ENCODE measurements at places on chromosomes 12 and 14.

GRCh38 chr12:5280086-5280485, 151.8 kb upstream of the NTF3 start:
- no peak for DNase-seq

DNA sequence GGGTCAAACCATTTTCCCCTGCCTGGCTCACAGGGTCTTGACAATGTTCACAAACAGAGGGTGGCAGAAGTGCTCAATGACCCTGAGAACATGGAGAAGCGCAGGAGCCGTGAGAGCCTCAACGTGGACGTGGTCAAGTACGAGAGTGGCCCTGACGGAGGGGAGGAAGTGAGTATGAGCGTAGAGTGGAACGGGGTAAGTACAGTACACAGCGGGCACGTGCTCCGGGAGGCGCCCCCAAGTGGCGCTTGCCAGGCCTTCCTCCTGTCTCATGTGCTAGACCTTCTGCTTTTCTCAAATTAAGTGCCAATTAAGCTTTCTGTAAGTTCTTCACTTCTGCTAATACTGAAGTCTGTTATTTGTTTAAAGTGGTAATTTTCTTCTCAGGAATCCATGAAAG, 35.9 kb downstream of the XRCC3 start:
- DNase-seq = no peak

DNA sequence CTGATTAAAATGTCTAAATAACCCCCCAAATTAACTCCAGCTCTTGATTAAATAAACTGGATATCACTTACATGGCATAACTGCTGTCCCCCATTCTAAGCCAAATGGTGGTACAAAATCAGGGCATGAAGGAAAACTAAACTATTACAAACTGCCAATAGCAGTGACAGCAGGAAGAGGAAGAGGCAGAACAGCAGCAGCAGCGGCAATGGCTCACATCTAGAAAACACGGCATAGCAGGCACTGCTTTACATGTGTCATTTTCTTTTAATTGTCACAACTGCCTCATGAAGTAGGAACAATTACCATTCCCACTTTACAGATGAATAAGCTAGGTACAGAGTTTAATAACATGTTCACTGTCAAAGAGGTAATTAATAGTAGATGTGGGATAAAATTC, 92.0 kb downstream of the EPS8 start:
- DNase-seq = no peak

DNA sequence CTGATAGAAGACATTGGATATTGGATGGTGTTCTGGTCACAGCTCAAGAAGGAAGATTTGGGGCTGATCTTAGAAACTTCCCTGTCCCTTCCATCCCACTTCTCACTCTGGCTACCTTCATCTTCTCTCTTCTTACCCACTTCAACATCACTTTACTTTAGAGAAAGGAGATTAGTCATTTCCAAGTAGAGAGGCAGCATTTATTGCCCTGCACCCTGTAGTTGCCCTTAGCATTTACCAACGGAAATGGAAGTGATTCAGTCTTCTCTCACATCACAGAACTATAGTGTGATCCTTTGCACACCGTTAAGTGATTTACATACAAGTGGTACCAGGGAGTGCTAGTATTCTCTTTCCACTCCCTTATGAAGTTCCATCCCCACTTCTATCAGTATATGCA, 52.4 kb downstream of the PHLDA1 start:
- no peak for DNase-seq

DNA sequence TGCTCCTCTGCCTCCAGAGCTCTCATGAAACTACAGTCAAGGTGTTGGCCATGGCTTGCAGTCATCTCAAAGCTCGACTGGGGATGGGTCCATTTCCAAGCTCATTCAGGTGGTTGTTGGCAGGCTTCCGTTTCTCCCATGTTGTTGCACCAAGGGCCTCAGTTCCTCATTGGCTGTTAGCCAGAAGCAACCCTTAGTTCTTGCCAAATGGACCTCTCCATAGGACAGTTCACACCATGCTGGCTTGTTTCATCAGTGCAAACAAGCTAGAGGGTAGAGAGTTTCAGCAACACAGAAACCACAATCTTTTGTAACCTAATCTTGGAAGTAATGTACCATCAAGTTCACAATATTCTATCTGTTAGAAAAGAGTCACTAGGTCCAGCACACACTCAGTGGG, 22.7 kb upstream of the PPM1A start:
- DNase-seq = no peak

GRCh38 chr14:52315355-52315718, 1.2 kb downstream of the PTGER2 start:
- DNase-seq = no peak

DNA sequence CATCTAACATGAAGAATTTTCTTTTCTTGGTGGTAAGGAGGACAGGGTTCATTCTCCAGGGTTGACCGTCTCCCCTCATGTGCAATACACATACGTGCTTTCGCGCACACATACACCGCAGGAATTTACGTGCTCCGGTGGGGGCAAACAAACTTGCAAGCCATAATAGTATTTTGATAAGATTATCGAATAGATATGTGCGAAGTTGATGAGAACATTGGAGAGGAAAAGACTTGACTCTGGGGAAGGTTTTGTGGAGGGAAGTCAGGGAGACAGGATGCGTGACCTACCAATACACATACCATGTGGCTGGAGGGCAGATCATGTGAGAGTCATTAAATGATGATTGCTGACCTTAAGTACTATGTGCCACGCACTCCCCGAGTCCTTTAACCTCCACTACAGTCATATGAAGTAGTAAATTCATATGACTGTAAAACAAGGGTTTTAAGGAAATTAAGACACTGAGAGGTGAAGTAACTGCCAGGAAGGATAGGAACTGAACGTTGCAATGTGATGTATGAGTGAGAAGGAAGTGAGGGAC, 921 bp downstream of the RAD51B start:
- DNase-seq = no peak

DNA sequence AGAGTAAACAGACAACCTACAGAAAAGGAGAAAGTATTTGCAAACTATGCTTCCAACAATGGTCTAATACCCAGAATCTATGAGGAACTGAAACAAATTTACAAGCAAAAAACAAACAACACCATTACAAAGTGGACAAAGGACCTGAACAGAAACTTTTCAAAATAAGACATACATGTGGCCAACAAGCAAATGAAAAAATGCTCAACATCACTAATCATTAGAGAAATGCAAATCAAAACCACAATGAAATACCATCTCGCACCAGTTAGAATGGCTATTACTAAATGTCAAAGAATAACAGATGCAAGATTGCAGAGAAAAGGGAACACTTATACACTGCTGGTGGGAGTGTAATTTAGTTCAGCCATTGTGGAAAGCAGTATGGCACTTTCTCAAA, 125.8 kb downstream of the C12orf42 start:
- DNase-seq = no peak

GRCh38 chr12:94792693-94793092, 142.3 kb upstream of the TMCC3 start:
- DNase-seq = no peak

GRCh38 chr12:89497005-89497404, 27.6 kb downstream of the GALNT4 start:
- DNase-seq = no peak

- DNase-seq = no peak
Measured at GRCh38 chr12:32049956-32050355, 56.7 kb upstream of the BICD1 start.

DNA sequence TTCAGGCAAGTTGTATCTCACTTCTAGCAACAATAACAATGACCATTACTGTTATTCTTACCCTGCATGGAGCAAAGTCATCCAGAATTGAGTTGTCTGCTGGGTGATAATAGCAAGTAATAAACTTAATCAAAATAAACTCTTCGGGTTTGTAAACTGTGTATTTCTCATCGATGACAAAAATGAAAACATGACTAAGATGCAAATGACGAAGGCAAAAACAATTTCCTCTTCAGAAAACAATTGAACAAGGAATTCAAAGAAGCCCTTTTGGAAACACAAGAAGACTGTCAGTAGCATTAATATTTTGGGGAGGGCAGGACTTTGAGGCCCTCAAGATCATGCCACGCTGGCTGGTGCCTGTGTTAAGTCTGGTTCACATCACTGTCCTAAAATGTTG, 232.0 kb downstream of the BTG1 start:
- no peak for DNase-seq

GRCh38 chr14:52473557-52473956, 78.7 kb downstream of the TXNDC16 start:
- no peak for DNase-seq

- DNase-seq = no peak
Measured at GRCh38 chr14:30875788-30876053, 1.4 kb downstream of the COCH start.

DNA sequence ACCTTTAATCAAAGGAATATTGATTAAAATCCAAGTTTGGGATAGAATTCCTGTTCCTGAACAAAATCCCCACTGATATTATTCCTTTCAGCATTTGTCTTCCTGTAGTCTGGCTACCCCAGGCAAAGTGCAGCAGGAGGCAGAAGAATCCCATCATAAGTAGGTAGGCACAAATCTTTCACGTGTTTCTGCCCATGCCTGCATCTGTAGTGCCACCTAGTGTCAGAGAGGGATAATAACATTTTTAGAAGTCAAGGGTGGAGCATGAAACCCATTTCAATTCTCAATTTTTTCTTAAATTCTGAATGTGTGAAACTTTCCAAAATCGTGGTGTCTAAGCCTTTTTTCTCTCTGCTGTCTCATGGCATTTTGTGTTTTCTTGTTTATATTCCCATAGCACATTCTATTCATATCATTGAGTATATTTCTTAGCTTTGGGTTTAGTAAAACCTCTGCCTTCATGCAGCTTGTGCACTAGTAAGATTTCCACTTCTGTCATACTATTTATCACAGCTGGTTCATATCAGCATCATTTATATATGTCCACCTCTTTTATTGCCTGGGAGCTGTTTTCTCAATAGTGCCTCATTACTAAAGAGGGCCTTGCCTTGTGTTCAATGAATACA, 47.8 kb upstream of the RERG start:
- DNase-seq = no peak

GRCh38 chr12:14935031-14935430, 3.3 kb downstream of the ERP27 start:
- DNase-seq = no peak

GRCh38 chr12:52926596-52927234, 21.8 kb upstream of the KRT8 start:
- no peak for DNase-seq

Data from activated CD8-positive, alpha-beta memory T cell treated with anti-CD3 and anti-CD28 coated beads for 48 hours (primary cell).